Lower lobe of right lung (tissue), 2 donors: ENCODE measurements at places on chromosomes 13 and 19.

DNA sequence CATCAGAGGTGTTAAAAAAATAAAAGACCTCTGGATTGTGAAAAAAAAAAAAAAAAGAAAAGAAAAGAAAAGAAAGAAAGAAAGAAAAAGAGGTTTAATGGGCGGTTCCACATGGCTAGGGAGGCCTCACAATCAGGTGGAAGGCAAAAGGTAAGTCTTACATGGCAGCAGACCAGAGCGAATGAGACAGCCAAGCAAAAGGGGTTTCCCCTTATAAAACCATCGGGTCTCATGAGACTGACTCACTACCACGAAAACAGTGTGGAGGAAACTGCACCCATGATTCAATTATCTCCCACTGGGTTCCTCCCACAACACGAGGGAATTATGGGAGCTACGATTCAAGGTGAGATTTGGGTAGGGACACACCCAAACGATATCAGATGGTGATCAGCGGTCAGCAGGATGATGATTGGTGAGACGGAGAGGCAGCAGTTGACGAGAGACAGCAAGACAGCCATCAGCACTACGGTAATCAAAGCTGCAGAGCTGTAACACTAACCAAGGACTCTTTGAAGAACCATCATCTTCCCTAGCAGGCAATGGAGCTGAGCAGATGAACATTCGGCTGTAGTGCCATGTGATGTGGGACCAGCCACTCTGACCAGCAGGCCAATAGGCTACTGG, 3.9 kb upstream of the CD209 start:
- no peak for DNase-seq

DNA sequence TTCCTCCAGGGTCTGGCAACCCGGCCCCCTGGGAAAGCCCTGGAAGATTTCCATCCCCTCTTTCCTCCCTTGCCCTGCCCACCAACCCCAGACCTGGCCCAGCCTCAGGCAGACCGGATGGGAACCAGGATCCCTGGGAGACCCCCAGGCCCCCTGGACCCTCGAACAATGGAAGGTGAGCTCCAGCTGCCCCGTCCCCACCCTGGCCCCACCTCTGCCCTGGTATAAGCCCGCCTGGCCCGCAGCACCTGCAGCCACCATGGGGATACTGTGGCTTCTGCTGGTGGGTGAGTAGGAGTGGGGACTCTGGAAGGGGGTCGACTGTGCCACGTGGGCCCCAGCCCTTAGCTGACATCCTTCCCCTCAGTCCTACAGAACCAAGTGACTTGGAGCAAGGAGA, 32.4 kb downstream of the HPN start:
- DNase-seq: peak; percentile 39

- no peak for DNase-seq
These were observed 22.1 kb downstream of the LATS2 start for GRCh38 chr13:21039097-21039800.

GRCh38 chr13:103618151-103618550, 551.9 kb upstream of the SLC10A2 start:
- DNase-seq: no peak

- no peak for DNase-seq
These were observed 269.3 kb upstream of the MIR17HG start for GRCh38 chr13:91078093-91078679.

DNA sequence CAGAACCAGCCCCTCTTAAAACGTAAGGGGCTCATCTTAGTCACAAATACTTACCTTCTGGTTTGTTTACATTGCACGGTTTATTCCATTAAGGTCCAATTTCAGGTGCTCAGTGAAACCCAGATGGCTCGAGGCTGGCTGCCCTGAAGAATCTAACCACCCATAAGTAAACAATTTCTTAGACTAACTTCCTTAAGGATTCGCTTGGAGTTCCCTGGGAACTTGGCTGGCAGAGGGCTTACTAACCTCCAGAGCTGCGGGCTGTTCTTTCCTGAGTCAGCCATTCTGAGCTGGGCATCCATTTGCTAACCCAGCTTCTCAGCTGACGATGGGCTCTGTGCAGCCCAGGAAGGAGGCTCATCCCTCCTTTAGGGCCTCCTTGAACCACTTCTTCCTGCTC, 262.1 kb downstream of the FGF9 start:
- no peak for DNase-seq

DNA sequence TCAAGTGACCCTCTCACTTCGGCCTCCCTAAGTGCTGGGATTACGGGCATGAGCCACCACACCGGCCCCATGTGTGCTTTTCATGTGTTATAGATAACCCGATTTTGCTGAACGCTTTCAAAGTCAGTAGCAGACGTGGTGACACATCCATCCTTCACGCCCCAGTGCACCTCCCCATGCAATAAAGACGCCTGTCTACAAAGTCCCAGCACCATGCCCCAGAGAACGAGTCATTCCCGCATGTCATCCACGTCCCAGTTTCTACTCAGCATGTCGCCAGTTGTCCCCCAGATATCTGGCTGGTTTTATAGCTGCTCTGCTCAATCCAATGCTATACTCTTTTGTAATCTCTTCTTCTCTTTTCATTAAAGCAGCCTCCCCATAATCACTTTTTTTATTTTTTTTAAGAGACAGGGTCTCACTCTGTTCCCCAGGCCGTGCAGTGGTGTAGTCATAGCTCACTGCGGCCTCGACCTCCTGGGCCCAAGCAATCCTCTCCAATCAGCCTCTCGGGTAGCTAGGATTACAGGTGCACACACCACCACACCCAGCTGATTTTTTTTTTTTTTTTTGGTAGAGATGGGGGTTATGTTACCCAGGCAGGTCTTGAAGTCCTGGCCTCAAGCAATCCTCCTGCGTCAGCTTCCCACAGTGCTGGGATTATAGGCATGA, 42.5 kb downstream of the DNM2 start:
- DNase-seq: no peak

GRCh38 chr13:51998723-51999509, 12.3 kb downstream of the ATP7B start:
- DNase-seq: no peak

- no peak for DNase-seq
These were observed 69.9 kb downstream of the SLITRK6 start for GRCh38 chr13:85729296-85729695.

DNA sequence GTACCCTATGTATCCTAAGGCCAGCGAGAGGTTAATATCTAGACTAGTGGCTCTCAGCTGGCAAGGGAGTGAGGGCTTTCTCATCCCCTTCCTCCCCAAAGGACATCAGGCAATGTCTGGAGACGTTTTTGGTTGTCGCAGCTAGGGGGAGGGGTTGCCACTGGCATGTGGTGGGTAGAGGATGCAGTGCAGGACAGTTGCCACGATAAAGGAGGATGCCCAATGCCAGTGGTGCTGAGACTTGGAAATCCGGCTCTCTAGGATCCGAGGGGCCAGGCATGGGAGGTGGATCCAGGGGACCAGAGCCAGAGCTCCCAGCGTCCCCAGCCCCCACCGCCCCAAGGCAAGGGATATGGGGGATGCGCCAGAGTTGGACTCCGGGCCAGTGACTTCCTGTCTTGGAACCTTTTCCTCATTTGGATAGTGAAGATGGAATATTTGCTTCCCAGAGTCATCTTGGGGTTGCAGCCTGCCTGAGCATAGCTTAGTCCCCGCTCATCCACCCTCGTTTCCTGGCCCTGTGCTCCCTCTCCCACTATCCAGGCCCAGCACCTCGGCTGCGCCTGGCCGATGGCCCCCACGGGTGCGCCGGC, 4.9 kb downstream of the SSC5D start:
- DNase-seq: no peak

DNA sequence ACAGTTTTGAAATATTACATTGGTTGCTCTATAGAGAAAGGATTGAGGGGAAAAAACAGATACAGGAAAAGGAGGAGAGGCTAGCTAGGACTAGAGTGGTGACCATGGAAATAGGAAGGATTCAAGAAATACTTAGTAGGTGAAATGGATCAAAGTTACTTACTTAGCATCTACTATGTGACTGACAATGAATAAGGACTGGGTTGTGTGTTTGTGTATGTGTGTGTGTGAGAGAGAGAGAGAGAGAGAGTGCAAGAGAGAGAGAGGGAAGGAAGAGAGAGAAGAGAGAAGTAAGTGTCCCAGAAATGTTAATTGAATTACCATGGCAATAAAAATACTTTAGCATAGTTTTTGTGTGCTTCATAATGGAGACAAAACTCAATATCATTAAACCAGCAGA, 7.9 kb downstream of the GPC6 start:
- no peak for DNase-seq

DNA sequence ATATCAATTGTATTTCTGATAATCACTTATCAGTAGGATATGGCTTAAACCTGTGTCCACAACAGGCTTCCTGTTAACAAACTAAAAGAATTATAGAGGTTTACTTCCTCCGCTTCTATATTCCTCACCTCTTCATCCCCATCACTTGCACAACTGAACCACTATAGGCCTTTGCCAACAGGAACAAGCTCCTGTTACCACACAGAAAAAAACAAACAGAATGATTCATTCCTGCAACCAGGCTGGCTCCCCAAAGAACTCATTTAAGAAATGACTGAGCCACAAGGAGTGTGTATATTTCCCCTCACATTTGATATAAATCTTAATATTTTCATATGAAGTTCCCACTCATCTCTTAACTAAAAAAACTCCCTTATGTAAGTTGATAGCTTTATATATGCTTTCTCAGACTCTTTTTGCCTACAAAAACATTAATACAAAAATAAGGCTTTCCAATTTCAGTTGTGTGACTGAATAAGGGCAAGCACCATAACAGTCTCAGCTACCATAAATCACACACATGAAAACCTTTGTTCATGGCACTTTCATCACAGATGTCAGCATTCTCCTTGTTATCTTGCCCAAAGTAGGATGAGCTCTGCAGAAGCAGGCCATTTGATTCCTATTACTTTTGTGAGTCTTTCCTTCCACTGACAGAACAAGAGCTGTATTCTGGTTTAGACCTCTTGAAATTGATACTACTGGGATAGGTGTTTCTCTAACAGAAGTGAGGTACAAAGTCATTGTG, 366.8 kb downstream of the SLITRK1 start:
- DNase-seq: no peak

GRCh38 chr19:996051-996838, 4.0 kb upstream of the GRIN3B start:
- no peak for DNase-seq

- no peak for DNase-seq
These were observed 29.2 kb upstream of the FGF9 start for GRCh38 chr13:21641629-21642028.

GRCh38 chr19:32219881-32220472, 125.4 kb upstream of the ZNF507 start:
- no peak for DNase-seq

DNA sequence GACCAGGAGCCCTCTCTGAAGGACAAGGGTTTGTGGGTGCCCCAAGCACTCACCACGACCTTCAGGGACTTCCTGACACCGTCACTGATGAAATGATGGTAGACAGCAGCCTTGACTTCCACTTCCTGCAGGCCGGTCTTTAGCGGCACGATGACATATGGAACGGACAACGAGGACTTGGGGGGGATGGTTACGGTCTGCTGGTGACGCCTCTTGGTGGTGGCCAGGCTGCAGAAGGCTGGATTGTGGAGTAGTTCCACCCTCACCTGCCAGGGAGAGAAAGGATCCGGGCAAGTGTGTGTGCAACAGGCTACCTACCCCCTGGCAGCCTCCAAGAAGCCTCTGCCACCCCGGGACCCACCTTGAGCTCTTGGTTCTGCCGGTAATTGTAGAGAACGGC, 23.2 kb downstream of the C3 start:
- DNase-seq: no peak

DNA sequence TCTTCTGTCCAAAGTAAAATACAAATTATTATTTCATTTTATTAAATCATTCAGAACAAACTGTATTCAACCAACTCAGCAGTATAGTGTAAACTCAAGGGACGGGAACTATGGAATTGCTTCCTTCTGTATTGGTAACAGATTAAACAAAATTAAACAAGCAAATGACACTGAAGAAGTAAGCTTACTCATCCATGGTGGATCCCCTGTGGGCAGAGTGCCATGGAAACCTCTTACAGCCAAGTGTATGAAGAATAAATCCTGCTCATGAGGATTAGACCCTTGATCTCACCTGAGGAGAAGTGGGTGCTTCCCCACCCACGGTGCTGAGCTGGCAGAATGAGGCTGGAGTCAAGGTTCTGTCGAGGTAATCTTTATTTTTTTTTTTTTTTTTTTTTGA, 18.0 kb upstream of the RFXAP start:
- no peak for DNase-seq

- no peak for DNase-seq
These were observed 905.0 kb downstream of the GPC5 start for GRCh38 chr13:92303428-92303827.

DNA sequence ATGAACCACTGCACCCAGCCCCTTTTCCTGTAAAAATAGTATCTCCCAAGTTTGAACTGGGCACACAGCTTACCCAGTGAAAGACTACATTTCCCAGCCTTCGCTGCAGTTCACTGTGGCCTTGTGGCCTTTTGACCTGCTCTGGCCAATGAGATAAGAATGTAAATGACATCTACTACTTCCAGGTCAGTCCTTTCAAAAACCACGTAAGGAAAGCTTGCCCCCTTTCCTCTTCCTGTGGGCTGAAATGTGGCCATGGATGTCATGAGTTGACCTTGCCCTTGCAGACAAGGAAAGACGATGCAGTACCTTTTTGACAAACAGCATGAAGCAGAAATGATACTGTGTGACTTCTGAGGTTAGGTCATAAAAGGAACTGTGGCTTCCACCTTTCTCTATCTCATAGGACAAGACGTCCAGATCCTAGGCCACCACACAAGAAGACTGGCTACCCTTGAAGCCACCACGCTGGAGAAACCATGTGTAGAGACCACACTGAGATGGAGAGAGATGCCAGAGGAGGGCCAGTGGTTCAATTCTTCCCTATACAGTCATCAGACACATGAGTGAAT, 19.9 kb downstream of the ACER1 start:
- DNase-seq: no peak

GRCh38 chr13:77545626-77546412, 10.3 kb downstream of the SCEL start:
- DNase-seq: no peak

DNA sequence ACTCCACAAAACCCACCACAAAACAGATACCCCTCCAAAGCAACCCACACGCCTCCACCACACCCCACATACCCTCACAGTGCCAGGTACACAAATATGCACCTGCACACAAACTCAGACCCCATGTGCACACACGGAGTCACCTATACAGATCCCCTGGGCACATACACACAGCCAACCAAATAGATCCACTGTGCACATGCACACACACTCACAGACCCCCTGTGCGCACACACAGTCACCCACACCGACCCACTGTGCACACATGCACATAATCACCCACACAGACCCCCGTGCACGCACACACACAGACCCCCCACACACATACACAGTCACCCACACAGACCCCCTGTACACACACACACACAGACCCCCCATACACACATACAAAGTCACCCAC, 107.8 kb downstream of the HSPH1 start:
- DNase-seq: no peak

GRCh38 chr19:17314007-17314593, 4.7 kb downstream of the DDA1 start:
- no peak for DNase-seq

- no peak for DNase-seq
These were observed 8.1 kb downstream of the PTGIR start for GRCh38 chr19:46616631-46617322.
